Stimulated activated CD4-positive, alpha-beta T cell treated with anti-CD3 and anti-CD28 coated beads, Interleukin-4, amount 100 ng/mL, for 1 hour (primary cell): ENCODE measurements at places on chromosomes 2 and 18.

GRCh38 chr2:48750128-48750739, 5.3 kb downstream of the LHCGR start:
- no peak for DNase-seq

GRCh38 chr18:56152551-56153310, 485.7 kb downstream of the TXNL1 start:
- DNase-seq, result no peak

DNA sequence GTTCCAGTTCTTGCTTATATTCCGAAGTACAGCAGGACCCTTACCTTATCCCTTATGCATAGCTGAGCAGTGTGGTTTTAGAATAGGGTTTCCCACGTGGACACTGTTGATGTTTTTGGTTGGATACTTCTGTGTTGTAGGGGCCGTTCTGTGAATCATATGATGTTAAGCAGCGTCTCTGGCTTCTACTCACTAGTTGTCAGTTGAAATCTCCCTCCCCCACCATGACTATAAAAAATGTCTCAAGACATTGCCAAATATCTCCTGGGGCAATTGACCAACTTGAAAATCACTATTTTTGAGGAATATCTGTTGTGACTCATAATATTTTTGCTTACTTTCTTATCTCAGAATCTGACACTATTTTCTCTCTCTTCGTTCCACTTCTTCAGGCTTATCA, 713.7 kb downstream of the TSN start:
- no peak for DNase-seq

DNA sequence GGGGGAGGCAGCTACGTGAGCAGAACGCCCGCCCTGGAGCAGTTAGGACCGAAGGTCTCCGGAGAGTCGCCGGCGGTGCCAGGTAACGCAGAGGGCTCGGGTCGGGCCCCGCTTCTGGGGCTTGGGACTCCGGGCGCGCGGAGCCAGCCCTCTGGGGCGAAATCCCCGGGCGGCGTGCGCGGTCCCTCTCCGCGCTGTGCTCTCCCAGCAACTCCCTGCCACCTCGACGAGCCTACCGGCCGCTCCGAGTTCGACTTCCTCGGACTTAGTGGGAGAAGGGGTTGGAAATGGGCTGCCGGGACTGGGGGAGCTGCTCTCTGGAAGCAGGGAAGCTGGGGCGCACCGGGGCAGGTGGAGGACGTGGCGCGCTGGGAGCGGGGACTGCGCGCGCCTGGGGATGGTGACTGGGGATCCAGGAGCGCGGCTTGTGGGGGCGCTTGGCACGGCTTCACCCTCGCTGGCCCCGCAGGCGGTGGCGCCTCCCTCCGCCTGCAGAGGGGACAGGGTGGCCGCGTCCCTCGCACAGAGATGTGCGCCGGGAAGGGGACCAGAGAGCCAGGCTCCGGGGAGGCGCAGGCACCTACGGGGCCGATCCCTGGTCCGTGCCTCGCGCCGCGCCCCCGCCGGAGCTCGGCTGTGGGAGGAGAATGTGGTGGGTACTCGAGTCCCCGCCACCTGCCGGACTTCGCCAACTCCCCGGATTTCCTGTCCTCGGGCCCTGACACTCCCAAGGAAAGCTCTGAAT, 688 bp downstream of the CDH20 start:
- no peak for DNase-seq

DNA sequence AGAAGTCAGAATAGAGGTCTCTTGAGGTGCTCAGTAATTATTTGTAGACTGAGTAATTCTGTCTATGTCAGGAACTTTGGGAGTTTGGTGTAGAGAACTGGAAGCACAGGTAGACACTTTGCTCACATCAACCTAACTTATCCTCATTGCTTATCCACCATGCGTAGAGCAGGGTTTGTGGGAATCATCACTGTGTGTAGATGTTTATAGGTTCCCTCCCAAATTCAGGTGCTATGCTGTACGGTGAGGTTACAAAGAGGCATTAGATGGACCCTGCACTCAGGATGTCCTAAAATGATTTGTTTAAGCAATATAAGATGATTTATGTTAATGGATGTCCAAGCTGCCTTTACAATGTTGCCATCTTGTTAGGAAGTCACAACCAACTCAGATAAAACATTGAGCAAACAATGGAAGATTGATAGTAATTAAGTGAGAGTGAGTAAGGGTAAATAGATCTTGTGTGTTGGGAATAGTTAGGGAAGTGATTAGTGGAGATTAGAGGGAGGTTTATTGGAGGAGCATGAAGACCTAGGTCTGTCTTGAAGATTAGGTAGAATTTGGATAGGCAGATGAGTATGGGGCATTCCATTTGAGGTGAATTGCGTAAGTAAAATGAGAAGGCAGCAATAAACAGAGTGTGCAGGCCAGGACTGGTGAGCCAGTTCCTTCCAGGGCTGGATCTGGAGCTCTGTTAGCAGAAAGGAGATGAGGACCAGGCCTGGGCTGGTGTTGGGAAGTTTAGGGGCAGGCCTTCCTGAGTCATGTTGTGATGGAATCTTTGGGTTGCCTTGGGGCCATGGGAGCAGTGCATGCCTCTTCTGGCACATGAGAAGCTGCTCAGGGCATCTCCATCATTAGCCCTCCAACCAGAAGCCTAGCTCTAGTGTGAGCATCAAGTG, 12.1 kb downstream of the EPAS1 start:
- DNase-seq, result no peak

GRCh38 chr18:37440206-37440605, 125.4 kb downstream of the CELF4 start:
- no peak for DNase-seq

GRCh38 chr18:9673296-9674251, 34.5 kb upstream of the RAB31 start:
- DNase-seq, result no peak

DNA sequence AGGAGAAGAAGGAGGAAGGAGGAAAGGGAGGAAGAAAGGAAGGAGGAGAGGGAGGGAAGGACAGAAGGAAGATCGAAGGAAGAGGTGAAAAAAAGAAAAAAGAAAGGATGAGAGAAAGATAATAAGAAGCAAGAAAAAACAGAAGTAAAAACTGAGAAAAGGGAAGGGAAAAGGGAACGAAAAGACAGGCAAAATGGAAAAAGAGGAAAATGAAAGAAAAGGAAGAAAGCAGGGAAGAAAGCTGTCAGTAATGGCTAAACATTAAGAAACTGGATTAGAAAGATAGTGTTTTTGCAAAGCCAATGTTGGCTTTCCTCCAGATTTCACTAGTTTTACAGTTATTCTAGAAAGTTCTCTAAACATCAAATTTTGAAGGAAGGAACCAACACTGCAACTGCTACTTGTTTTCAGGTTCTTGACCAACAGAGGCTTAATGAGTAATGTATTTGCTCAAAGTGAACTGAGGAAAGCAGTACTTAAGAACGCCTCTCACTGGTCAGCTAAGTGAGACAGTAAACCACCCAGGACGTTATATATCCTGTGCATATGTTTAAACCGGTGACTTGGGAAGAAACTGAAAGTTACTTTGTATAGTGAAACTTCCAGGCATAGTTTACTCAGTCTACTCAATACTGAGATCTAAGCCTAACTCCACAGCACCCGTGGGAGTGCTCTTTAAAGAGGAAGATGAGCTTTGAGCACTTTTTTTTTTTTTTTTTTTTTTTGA, 286.2 kb upstream of the TRIB2 start:
- DNase-seq, result peak; percentile 31

- DNase-seq, result no peak
Measured at GRCh38 chr2:128552806-128553551, 234.3 kb upstream of the HS6ST1 start.

DNA sequence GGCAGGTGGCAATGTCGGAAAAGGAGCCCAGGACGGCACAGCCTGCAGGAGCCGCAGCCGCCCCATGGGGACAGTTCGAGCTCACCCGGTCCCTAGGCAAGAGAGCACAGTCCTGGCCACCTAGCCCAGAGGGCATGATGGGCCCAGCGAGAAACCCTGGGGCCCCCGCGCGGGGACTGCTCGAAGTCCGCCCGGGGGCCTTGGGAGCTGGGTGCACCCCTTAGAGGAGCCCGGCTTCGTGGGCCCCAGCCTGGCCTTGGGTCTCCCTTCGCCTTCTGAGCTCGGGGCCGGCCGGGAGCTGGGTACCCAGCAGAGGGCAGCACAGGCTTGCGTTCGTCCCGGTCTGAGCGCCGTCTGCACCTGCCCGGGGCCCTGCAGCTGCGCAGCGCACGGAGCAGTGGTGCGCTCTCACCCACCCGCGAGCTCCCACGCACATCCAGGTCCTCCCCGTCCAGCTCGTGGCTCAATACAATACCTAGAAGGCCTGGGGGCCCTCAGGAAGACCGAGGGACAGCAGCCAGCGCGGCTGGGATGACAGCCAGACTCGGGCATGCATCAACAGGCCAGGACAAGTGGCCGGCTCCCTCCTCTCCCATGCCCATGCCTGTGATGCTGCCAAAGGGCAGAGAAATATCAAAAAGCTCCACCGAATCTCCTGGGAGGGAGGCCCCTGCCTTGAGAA, 96.2 kb upstream of the ZNF532 start:
- DNase-seq, result peak; percentile 75

DNA sequence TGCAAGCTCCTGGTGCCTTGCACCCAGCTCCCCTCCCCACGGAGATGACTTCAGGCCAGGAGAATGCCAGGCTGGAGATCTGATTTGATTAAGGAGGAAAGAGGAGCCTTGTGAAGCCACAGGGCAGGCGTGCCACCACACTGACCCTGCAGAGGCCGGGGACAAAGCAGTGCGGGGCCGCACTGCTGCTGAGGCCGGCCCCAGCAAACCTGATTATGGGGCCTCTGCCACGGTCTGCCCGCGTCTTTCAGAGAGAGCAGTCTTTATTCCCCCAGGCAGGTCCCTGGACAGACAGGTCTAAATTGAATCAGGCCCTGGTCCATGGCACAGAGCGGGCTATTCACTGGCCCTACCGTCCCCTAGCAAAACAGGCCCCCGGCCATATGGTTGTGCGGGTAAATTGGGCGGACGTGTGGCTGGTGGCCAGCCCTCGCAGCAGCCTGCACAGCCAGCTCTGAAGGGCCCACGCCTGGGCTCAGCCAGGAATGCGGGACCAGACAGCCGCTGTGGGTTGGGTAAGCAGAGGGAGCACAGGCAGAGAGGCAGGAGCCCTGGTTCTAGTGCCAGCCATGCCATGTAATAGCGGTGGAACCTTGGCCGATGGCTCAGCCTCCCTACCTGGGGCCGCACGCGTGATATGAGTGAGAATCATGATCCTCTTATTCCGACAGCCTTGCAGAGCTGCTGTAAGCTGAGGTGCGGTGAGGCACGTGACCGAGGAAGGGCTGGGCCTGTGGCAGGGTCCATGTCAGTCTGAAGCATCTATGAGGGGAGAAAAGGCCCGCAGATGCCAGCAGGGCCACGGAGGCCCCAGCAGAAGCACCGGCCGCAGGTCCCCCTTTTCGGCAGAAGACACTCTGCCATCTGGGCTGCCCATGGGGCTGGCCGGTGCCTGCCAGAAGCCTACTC, 97.3 kb upstream of the MYCN start:
- no peak for DNase-seq

- peak; percentile 20 for DNase-seq
Measured at GRCh38 chr2:68771211-68771751, 36.7 kb downstream of the ARHGAP25 start.

- DNase-seq, result no peak
Measured at GRCh38 chr2:45218931-45219339, 209.7 kb upstream of the SIX2 start.

- no peak for DNase-seq
Measured at GRCh38 chr2:155356250-155356649, 657.8 kb downstream of the KCNJ3 start.
